ENCODE measurements at places on chromosomes 2 and 18. TPM values are rescaled to one million over a fixed set of nuclear protein-coding genes. Genes with fewer than 3 reads are reported as not detected.

DNA sequence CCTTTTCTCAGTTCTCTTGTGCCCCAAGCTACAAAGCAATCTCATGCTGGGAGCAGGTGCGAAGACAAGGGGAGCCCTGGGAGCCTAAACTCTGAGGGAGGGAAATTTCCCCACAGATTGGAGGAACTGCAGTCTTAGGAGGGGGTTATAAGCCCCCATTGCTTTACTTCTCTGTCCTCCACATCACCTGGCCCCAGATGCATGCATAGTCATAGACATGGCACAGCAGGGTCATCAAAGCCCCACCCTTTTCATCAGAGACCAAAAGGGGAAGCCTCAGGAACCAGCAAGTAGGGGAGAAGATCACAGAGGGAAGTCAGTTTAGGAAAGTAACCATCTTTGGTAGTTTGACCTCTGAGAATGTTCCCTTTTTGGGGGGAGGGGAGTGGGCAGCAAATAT, 33.7 kb downstream of the LANCL1 start:
- no peak overlapping the region for H3K27ac ChIP-seq
- H3K4me1 ChIP-seq = peaks cover 10% of the 10 kb centered on the region
- H3K36me3 ChIP-seq = peaks cover 32% of the 10 kb centered on the region
- no peaks in the 10 kb centered on the region for H3K27me3 ChIP-seq

- H3K4me1 ChIP-seq = peaks cover 5% of the 10 kb centered on the region
- H3K27ac ChIP-seq = no peak overlapping the region
- no peak overlapping the region for H3K4me3 ChIP-seq
- H3K36me3 ChIP-seq = peaks cover 9% of the 10 kb centered on the region
- no peak for DNase-seq
These were observed 67.0 kb upstream of the LYPD6B start for GRCh38 chr2:148971547-148971946.

DNA sequence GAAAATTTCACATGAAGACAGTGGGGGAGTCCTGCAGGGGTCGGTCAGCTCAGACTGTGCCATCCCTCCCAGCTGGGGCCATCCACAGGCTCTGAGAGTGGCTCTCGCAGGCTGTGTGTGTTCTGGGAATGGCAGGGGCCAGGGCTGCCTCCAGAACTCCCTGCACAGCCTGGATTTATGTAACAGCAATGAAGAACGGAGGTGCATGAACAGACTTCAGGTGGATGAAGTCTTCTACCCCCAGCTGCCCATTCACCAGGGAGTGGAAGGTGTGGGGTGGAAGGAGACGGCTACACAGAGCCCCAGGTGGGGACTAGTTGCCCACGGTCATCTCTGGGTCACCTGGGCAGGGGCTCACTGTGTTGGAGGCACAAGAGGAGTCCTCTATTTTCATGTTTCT, 56.1 kb upstream of the HDAC4 start:
- H3K27me3 ChIP-seq = peaks cover 6% of the 10 kb centered on the region
- H3K36me3 ChIP-seq = peaks cover 5% of the 10 kb centered on the region
- peaks cover 2% of the 10 kb centered on the region for H3K4me1 ChIP-seq
- no peak overlapping the region for H3K4me3 ChIP-seq

DNA sequence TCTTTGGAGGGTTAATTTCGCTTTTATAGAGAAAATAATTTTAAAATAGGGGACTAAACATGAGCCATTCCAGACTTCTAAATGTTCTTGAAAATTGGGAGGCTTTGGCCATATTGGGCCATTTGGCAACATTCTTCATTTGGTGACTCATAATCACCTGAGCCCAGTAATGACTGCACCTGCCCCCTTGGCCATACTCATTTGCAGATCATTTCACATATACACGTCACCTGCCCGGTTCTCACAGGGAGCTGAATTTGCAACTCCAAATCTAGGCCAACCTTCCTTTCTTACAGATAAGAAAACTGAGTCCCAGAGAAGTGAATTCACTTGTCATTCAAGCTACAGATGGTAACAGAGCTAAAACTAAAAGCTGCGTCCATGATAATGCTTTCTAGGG, 289.7 kb downstream of the EPHA4 start:
- H3K4me1 ChIP-seq = no peaks in the 10 kb centered on the region
- H3K27ac ChIP-seq = no peak overlapping the region
- H3K36me3 ChIP-seq = no peaks in the 10 kb centered on the region

AOX1 gene
- 0.19 TPM for total RNA-seq
